ENCODE measurements at places on chromosomes 7 and 10.
A peak's percentile ranks its signal among the peaks of the same experiment; 100 is the strongest.

GRCh38 chr7:47561715-47562446 lies 20.0 kb downstream of the TNS3 start:
- no peak for DNase-seq

DNA sequence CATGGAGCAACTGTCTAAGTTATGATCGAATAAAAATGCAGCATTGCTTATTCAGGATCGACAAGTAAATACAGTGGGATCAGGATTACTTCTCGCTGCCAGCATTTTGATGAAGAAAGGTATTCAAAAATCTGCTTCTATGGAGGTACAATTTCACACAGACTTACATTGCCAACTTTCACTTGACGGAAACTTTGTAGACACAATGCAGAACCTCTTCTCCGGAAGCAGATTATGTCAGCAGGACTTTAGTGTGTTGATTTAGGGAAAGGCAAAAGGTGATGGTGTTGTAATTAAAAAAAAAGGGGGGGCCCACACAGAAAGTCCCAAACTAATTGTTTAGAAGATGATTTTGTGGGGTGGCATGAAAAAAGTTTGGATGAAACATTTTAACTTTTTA lies 462.4 kb upstream of the KLF6 start:
- DNase-seq = no peak

GRCh38 chr7:151876899-151877777 lies at the start of gene PRKAG2:
Gene PRKAG2, minus strand, starts transcription at chr7:151877115. Its CDS starts 495 bp downstream, at chr7:151876620.
- peak; percentile 39 for DNase-seq

- peak; percentile 50 for DNase-seq
Observed at GRCh38 chr10:33333260-33334101, 986 bp downstream of the NRP1 start.

DNA sequence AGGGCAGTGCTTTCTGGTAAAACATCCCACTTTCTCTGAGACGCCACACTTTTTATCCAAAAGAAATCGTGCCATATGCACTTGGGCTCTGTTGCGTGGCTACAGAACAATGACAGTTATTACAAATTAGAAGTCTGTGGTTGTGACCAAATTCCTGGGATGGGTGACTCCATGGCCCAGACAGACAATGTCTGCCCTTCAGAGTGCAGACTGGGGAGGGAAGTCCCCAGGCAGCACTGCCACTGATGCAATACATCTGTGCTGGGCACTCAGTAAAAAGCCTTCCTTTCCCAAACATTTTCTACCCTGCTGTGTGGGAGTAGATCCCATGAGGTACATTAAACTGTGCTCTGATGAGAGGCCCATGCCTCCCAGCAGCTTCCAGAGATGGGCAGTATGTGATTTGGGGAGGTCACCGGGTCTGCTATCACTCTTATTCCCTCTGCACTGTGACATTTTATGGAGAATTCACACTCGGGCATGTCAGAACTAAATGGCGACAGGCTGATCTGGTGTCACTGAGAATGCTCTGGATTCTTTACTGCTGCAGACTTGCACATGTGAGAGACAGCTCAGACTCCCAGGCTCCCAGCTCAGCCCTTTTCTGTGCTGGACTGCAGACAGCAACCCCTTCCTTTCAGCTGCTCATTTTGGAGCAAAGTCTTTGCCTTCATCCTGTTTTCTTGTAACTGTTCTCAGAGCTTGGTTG lies 243.5 kb upstream of the ZNF32 start:
- DNase-seq = no peak

DNA sequence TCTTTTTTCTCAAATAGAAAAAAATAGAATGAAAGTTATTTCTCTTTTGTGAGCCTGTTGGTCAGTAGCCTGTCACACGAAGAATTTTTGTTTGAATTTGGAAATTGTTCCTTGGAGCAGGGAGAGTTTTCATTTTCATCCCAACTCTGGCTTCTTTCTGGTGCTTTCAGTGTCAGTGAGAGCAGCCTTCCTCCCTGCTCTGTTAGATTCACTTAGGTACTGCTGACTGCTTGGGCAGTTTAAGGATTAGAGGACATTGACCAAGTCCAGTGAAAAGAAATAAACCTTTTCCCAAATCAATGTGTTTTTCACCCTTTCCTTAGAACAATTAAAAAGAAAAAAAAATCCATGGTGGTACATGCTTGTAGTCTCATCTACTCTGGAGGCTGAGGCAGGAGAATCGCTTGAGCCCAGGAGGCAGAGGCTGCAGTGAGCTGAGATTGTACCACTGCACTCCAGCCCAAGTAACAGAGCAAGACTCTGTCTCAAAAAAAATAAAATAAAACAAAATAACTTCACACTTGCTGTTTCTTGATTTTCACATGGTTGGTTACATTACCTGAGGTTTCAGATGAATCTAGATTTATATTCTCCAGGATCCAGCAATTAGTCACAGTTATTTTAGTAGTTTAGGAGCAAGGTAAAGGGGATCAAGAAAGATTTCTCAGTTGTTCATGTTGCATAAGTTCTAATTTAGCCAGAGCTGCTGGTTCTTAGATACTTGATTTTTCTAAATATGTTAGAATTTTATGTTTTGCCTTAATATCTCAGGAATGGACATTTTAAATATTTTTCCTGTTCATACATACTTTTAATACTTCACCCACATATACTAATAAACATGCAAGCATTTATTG lies 63.1 kb downstream of the ZNRF2 start:
- peak; percentile 11 for DNase-seq

GRCh38 chr10:84172467-84173356 lies 889 bp upstream of the GPR15LG start:
- DNase-seq = no peak

DNA sequence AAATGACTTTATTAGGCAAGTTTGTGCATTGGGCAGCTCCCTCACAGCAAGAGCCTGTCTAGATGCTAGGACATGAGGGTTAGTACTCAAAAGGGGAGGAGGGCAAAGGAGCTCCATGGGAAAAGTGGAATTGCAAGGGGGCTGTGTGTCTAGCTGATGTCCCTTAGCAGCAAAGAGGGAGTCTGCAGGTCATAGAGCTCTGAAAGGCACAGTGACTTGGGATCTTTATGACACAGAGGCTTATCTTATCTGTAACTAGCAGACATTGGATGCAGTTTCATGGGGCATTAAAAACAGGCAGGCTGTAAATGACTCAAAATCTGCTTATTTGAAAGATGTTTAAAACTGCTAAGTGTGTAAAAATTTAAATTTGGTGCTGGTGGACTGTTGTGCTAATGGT lies 556.2 kb upstream of the FZD8 start:
- no peak for DNase-seq

DNA sequence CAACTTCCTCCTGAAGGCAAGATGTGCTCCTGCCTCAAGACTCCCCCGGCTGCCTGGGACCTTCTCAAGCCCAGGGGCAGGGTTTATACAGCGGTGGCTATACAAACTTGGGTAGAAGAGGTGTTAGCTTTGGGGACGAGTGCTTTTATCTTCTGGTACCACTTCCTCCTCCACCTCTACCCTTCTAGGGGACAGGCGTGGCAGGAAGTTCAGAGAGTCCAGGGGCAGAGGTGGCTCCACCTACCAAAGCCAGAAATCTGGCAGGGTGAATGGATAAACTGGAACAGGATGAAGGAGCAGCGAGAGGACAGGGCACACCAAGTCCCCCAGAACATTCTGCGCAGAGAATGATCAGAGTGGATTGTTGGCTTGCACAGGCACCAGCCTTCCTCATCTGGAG lies 24.0 kb upstream of the TM9SF3 start:
- DNase-seq = no peak

GRCh38 chr7:74545921-74546320 lies 92.2 kb downstream of the GTF2IRD1 start:
- DNase-seq = no peak

DNA sequence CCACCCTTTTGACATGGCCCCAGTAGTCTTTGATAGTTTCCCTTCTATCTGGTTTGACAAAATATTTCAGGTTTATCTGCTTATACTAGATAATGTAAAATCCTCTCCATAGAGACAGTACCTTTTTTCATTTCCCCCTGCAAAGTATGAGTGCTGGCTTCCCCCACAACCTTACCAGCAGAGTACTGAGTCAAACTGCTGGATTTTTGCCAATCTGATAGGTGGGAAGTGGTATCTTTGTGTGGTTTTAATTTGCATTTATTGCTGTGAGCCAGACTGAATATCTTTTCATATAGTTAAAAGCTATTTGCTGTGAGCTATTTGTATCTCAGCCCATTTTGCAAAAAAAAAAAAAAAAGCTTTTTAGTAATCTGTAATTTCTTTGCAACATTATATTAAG lies 32.1 kb upstream of the HECTD2 start:
- DNase-seq = peak; percentile 9

DNA sequence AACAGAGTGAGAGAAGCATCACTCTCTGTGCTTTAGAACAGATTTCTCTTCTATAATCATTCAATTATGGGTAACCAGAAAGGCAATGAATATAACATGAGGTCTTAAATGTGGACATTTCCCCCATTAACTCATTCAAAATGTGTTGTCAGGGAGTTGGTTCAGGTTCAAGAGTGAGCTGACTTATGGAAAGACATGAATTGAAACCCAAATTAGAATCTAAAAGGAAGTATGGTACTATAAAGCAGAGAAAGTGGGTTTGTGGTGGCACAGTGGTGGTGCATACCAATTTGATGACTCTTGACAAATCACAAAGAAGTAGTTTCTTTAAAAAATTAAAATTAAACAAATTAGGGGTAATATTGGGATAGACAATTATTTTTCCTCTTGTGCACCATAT lies 114.6 kb upstream of the MEOX2 start:
- DNase-seq = no peak

DNA sequence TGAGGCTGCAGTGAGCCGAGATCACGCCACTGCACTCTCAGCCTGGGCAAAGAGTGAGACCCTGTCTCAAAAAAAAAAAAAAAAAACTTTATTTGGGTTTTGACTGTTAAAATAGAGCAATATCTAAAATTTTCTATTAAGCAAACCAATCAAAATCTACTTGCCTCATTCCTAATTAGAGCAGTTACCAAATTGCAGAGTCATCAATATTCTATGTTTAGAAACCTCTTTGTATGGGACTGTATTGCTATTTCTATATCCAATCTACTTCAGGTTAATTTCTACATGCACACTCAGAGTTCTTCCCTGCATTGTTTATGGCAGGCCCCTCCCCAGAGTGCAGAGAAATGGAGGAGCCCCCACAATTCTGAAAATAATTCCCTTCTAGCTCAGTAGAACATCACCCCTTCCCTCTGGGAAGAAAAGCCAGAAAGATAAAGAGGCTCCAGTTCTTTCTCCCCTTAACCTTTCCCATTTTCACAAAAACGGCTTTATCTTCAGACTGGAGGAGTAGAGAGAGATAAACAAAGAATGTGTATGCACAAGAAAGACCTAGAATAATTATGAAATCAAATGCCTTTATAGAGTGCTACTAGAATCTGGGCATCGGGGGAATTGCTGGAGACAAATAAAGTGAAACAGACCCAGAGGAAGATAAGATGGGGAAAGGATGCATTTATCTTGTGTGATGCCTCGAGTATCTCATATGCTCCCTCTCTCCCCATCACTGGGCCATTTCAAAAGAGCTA lies 17.9 kb downstream of the SCRN1 start:
- no peak for DNase-seq

- DNase-seq = no peak
Observed at GRCh38 chr7:17152721-17153120, 145.7 kb upstream of the AHR start.
